ENCODE measurements at places on chromosomes 16 and 17.

GRCh38 chr17:10270258-10270657, 71.9 kb upstream of the GAS7 start:
- DNase-seq = no peak

DNA sequence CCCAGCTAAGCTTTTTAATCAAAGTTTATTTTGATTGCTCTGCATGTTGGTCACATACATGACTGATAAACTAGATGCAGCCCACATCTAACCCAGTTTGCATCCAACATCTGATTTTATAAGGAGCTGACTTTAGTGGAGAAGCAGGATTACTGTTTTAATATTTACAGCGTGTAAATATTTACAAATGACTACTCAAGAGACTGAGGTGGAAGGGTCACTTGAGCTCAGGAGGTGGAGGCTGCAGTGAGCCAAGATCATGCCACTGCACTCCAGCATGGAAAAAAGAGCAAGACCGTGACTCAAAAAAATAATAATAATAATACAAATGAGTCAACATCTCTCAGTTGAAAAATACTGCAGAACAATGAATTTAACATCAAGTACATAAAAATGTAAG, 50.8 kb downstream of the PARN start:
- DNase-seq = no peak

- DNase-seq = no peak
These were observed 21.0 kb downstream of the SDR42E2 start for GRCh38 chr16:22183335-22183734.

DNA sequence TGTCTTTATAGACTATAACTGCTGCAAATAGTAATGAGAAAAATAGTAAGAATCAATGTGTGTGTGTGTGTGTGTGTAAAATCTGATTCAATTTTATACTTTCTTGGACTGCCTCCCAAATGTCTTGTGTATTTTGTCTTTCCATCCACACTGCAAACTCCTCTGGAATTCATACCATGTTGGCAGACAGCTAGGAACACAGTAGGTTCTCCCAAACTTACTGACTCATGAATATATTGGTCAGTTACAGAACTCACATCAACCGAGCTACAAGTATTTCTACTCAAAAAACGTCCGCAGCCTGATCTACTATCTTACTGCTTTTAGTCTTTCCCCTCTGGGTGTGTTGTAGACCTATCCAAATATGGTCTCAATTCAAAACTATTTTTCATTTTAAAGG, 542.7 kb upstream of the PSMD7 start:
- DNase-seq = no peak

GRCh38 chr17:65011966-65012365, 44.6 kb downstream of the GNA13 start:
- DNase-seq = no peak
